ENCODE measurements at places on chromosomes 16 and 17. TPM values are rescaled to one million over a fixed set of nuclear protein-coding genes. Genes with fewer than 3 reads are reported as not detected.

TMEM88 gene
- total RNA-seq, result 1.1 TPM

DNA sequence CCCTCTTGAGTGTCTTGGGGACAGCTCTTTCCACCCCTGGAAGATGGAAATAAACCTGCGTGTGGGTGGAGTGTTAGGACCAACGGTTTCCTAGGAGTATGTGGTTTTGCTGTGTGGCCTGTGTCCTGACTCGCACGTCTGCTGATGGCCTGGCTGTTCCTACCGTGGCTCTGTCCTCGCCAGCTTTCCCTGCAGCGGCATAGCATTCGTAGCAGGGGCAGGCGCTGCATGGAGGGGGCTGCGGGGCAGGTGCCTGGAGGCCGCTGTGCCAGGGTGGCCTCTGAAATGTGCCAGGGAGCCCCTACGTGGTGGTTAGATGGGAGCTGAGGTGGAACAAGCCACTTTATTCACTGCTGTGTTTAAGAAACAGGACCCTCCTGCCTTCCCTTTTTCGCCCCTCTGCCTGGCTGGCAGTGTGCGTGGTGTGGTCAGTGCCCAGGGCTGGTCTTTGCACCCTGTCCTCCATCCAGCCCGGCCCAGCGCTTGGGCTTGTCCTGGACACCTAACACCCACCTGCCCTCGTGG, 10.6 kb downstream of the SLC16A3 start:
- DNase-seq, result peak; percentile 46

- peak; percentile 72 for DNase-seq
Observed at GRCh38 chr17:45995627-45996270, 3.3 kb upstream of the STH start.

DNA sequence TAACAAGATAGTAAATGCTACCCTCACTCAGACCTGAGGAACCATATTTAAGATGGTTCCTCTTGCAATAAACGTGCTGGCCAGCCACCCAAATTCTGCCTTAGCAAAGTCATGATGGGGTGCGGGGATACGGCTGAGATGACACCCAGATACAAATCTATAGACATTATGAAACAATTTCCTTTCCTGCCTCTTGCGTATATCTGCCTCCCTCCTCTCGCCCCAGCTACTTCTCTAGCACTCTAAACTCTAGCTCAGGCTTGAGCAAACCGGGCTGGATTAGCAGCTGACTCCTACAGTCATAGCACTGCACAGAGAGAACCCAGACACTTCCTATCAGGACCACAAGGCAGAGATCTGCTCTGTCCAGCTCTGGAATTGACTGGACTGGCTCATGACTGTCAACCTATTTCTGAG, 22.3 kb downstream of the CD300LF start:
- no peak for DNase-seq

KRT36 gene
- total RNA-seq, result not detected

PYDC1 gene
- total RNA-seq, result not detected

Data from LHCN-M2 (cell line).